NCI-H2081 treated with DMSO at 0.1 percent for 48 hours (cell line): ENCODE measurements at places on chromosomes 12 and 14.

- DNase-seq, result no peak
These were observed 5.6 kb downstream of the ZNF385A start for GRCh38 chr12:54378796-54379397.

- no peak for DNase-seq
These were observed 44.6 kb upstream of the PTCSC3 start for GRCh38 chr14:36221112-36221511.

- no peak for DNase-seq
These were observed 175.5 kb downstream of the AEBP2 start for GRCh38 chr12:19614601-19615383.

DNA sequence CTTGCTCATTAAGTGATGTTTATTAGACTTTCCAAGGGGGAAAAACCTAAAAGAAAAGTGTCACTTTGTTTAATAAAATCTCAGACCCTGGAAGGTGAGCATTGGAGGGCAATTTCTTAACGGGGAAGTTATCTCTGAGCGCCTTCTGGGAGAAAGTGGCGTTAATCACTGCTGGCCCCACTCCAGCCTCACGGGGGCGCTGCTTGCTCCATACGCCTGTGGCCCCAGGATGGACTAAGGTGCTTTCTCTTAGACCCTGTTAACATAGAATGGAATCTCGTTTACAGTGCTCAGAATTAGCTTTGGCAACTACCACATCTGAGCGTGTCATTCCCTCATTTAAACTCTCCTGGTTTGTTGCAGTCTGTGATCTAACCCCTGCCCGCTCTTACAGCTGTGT lies 16.4 kb upstream of the PRIMA1 start:
- DNase-seq, result no peak

DNA sequence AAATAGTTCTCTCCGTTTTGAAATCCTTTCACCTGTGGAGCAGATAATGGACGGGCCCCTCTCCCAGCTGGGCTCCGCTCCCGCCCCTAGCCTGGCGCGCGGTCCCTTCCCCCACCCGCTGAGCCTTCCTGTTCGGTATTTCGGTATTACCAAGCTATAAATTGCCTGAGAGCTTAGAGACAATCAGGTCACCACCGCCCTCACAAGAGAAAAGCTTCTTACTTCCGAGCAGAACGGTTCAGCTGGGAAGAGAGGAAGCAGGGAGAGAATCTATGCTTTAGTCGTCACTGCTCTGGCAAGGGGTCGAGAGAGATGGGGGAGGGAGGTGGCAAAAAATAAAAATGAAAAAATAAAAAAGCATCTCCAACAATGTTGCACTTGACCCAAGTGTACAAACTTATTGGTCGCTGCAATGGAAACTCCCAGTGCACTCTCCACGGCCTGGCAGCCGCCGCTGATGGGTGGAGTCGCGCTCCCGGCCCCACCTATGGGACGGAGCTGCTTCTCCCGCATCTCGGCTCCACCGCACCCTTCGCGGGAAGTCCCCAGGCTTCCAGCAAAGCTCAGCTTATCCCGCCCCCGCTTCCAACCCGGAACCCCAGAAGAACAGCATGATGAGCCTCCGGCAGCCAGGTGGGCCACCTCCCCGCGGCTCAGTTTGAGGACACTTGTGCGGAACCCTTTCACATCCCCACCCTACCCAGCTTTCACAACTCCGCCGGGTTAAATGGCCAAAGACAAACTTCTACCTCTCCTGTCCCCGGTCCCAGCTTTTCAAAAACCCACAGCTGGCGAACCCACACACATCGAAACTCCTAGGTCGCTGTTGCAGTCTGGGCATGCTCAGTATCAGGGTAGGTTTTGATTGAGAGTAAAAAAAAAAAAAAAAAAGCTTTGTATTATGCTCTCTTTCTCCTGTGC lies 832 bp upstream of the SYT1 start:
- DNase-seq, result peak; percentile 64

DNA sequence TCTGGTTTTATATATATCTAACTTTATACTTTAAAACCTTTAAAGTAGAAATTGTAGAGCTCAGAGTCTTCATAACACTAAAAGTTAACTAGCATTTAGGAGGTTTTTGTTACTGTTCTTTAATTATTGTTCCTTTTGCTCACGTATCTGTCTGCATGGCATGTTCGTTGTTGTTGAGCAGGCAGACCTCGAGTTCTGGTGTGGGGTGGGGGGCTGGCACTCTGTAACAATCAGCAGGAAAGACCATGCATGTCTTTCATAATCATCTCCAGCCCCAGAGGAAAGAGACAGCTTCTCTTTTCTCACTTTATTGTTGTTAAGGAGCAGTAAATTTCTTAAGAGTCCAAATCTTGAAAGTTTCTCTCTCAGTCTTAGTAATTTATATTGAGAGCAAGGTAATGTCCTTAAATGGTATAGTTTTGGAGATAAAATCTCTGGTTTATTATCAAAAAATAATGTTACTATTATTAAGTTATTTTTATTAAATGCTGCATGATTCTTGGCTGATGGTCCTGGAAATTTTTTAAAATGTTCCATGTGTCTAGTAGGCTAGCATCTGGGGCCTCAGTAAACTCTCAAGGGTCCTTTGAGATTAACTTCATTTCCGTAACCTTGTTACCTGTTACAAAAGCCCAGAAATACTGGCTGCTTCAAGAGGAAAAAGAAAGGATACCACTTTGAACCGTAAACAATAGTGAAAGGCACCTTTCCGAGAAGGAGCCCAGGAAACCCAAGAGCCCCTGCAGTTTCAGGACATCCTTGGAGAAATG lies 30.3 kb downstream of the CKB start:
- DNase-seq, result no peak

DNA sequence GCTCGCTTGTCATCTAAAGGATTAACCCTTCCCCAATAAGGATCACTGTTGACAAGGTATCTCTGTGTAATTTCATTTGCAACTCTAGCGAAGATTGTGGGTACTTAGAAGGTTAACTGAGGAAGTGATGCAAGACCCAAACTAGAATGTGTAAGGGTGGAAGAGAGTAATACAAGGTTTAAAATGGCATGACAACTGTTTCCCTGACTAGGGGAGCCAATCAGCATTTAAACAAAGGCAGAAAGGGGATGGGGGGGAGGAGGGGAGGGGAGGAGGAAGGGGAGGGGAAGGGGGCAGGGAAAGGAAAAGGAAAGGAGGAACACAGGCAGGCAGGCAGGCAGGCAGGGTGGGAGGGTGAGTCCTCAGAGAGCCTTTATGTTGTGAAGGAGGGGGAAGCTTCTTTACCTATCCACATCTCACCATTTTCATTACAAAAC lies 31.1 kb downstream of the NRDE2 start:
- no peak for DNase-seq

- no peak for DNase-seq
These were observed 101.8 kb downstream of the PLXNC1 start for GRCh38 chr12:94250130-94250529.
